Liver (tissue), 10 donors: ENCODE measurements at places on chromosomes 16 and 17. TPM values are rescaled to one million over a fixed set of nuclear protein-coding genes. Genes with fewer than 3 reads are reported as not detected.

DNA sequence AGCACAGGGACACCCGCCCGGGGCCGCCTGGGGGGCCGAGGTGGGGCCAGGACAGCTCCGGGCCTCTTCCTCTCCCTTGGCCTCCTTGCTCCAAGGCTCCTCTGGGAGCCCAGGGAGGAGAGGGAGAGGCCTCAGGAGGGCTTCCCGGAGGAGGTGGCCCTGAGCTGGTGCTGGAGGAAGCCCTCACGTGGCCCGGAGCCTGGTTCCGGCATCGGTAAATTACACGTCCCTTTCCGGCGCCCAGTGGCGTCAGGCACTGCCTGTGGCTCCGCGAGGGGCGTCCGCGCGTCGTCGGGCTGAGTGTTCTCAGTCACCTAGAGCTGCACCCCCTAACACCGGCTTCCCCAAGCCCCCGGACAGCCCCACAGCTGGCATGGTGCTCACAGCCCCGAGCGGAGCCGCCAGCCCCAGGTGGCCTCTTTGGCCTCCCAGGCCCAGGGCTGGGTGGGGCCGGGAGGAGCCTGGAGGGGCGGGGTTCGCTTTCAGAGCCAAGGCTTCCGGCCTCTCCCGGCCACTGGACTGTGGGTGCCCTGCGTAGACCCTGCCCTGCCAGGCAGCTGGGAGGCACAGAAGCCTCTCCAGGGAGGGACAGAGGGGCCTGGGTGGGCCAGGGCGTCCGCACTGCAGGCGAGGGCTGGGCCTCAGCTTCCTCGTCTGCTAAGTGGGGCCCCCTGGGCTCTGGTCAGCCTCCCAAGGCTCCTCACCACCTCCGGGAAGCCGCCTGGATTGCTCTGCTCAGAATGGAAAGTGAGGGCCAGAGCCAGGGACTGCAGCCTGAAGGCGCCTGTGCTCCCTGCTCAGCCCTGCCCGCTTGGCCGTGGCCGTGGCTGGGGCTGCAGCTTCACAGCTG, 27.9 kb upstream of the SSTR5 start:
- no peak for DNase-seq
- H3K4me1 ChIP-seq: no peaks in the 10 kb centered on the region
- no peak overlapping the region for H3K27ac ChIP-seq
- no peaks in the 10 kb centered on the region for H3K36me3 ChIP-seq
- H3K27me3 ChIP-seq: no peaks in the 10 kb centered on the region

The PHOSPHO1 gene
- total RNA-seq: 99.4 TPM

The KRT32 gene
- not detected for total RNA-seq

DNA sequence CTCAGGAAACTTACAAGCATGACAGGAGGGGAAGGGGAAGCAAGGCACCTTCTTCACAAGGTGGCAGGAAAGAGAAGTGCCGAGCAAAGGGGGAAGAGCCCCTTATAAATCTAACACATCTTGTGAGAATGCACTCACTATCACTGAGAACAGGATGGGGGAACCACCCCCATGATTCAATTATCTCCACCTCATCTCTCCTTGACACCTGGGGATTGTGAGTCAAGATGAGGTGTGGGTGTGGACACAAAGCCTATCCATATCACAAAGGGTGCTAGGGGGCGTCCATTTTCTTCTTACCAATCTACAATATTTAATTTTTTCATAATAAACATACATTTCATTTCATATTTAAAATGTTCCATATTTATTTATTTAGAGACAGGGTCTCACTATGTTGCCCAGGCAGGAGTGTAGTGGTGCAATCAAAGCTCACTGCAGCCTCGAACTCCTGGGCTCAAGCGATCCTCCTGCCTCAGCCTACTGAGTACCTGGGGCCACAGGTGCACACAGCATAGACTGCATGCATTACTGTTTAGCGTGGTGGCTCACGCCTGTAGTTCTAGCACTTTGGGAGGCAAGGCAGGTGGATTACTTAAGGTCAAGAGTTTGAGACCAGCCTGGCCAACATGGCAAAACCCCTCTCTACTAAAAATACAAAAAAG, 26.5 kb upstream of the FAAP100 start:
- peaks cover 6% of the 10 kb centered on the region for H3K4me1 ChIP-seq
- no peak overlapping the region for H3K27ac ChIP-seq
- H3K27me3 ChIP-seq: no peaks in the 10 kb centered on the region

- DNase-seq: no peak
- no peaks in the 10 kb centered on the region for H3K27me3 ChIP-seq
- H3K27ac ChIP-seq: no peak overlapping the region
These were observed 7.3 kb downstream of the ST6GALNAC2 start for GRCh38 chr17:76578376-76578775.

The HS3ST3A1 gene
- 2.1 TPM for total RNA-seq

The PRAC2 gene
- total RNA-seq: not detected
